ENCODE measurements at places on chromosomes 7 and 10.

GRCh38 chr7:103009466-103010185, 65.0 kb downstream of the FBXL13 start:
- DNase-seq = no peak

- no peak for DNase-seq
Observed at GRCh38 chr7:78023191-78023590, 224.6 kb downstream of the PHTF2 start.

GRCh38 chr7:2090526-2091520, 141.9 kb downstream of the MAD1L1 start:
- no peak for DNase-seq

- no peak for DNase-seq
Observed at GRCh38 chr10:103676851-103677417, 178.4 kb downstream of the SH3PXD2A start.

DNA sequence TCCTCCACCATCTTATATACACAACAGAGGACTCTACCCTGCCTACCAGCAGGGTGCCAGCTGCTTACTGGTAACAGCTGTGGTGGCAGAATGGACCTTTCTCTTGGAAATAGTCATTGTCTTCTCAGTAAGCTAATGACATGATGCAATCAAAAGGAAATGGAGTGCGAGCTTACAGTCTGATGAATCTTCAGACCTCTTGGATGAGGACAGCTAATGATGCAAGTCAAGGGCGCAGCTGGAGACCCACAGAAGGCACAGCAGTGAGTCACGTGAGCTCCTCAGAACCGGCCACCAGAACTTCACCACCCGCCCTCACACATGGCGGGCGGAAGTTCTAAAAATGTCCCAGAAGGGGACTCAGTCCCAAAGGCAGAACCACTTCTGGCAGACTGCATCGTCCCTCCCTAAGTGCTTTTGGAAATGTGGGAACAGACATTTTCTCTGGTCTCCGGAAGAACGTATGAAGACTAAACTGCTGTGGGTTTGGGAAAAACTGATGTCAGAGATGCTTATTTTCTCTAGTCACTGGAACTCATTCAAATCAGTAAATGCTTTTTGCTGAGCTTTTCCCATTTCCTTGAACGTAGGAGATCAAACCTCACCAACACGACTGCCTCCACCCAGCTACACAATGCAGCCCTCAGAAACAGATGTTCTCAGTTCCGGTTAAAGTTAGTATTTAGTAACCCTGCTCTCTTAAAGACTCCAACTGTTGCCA, 96.4 kb downstream of the FAS start:
- DNase-seq = no peak

- DNase-seq = no peak
Observed at GRCh38 chr10:62000726-62001125, 99.2 kb downstream of the ARID5B start.

GRCh38 chr7:47550788-47551470, 31.0 kb downstream of the TNS3 start:
- no peak for DNase-seq

DNA sequence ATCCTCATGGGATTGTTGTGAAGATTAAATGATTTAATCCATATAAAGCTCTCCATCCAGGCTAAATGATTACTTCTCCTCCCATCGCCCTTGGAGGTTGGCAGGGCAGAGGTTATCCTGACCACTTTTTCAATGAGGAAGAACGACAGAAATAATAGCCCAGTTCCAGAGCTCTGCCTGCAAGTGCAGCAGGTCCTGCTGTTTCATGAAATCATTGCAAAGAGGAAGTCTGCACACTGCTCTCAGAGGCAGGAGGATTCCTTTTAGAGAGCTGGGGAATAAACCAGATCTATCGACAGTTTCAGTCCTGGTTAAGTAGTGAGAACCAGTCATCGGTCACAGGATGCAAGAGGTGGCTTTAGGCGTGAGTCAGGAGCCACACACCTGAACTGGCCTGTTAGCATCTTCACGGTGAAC, 25.0 kb upstream of the CDH23 start:
- no peak for DNase-seq

DNA sequence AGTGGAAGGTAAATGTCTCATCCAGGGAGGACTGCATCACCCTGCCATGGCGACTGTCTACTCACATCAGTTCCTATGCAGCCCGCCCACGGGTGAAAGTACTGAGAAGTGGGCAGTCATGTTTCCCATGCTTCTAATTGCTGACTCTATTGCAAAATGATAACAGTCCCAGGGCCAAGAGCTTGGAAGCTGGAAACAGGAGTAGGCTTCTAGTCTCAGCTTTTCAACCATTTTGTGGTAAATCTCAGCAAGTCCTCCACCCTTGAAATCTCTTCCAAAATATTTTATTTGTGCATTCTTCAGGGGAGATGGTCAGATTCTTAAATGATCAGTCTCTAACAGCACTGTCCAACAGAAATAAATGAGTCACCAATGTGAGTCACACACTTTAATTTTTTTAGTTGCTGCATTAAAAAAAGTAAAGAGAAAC, 48.1 kb upstream of the TARP start:
- DNase-seq = no peak

GRCh38 chr10:72340510-72341261, 14.0 kb downstream of the DNAJB12 start:
- DNase-seq = peak; percentile 49

GRCh38 chr7:99447943-99448342, 9.2 kb downstream of the CPSF4 start:
- DNase-seq = peak; percentile 47

- DNase-seq = no peak
Observed at GRCh38 chr10:11866199-11866925, 43.2 kb downstream of the PROSER2 start.

DNA sequence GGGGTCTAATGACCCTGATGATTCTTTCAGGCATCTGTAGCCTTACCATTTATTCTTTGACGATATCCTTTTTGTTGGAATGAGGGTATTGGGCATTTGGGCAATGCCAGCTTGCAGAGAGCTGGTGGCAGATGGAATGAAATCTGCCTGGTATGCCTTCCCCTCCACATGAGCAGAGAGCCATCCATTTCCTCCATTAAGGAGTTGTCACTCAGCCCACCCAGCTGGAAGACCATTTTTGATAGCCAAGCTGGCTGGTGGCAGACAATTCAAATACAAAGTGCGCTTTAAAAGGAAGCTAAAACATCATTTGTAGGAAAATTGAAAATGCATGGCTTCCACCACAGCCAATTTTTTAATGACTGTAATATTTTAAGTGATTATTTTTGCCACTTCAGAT, 240.1 kb upstream of the SLC26A5 start:
- no peak for DNase-seq

DNA sequence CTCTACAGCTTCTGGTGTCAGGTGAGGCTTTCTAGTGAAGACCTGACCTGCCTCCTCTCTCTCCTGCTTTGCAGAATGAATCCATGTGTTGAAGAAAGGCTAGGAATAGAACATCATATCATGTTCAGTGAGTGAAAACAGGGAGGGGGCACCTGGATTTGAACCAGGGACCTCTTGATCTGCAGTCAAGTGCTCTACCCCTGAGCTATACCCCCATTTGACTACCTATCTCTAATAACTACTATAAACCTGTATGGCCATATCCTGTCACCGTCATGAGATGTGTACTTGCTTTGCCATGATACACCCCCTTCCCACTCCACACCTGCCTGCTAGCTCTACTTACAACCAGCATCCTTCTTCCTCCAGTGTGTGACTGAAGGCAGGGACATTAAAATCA, 91.3 kb upstream of the ZNF746 start:
- no peak for DNase-seq

GRCh38 chr10:99695761-99696160, 36.2 kb downstream of the COX15 start:
- DNase-seq = no peak

GRCh38 chr7:127905491-127906330, 125.5 kb downstream of the LRRC4 start:
- no peak for DNase-seq

DNA sequence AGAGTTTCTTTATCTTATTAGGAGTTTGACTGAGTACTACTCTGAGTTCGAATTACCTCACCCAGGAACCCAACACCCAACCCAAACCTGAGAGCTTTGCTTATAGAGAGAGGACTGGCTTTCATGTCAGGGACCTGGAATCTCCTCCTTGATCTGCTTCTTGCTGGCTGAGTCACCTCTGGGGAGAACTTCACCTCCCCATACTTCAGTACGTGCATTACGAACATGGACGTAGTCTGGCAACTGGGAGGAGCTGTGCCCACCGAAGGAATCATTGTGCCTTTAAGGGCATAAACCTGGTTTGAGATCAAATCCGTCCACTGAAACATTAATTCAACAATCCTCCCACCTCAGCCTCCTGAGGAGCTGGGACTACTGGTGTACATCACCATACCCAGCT, 12.2 kb upstream of the PSAP start:
- no peak for DNase-seq

GRCh38 chr7:82945480-82945879, 217.2 kb downstream of the PCLO start:
- DNase-seq = no peak

Measured in NCI-H526 (cell line).